Fibroblast of lung (primary cell): ENCODE measurements at places on chromosomes 7 and 10.

DNA sequence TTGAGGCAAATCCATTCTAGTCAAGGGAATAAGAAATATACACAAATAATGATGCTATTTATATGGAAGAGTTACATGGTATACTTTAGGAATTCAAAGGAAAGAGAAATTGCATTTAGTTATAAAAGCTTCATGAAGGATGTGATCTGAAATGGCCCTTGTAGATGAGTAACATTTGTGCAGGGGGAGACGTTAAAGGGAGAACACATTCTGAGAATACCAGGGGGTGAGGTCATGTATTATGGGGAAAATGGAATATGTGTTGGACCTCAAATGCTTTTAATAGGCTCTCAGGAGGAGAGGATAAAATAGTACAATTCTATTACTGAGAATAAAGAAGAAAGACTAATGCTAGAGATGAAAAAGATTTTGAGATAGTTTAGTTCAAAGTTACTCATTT, 122.5 kb upstream of the NOBOX start:
- no peak for DNase-seq

GRCh38 chr7:139332697-139333359, 8.3 kb upstream of the FMC1 start:
- DNase-seq = no peak

DNA sequence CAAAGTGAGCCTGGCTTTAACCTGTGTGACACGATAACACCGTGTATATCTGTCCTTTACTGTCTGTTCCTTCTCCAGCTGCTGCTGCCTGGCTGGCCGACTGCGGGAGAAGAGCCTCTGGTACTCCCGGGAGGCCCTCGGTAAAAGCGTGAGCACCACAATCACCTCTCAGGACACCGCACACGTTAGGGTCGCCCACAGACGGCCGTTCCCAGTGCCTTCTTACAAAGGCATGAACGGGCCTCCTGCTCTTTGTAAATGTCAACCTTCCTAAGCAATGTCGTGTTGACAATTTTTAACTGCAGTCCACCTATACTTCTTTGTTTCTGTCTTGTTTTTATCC, 177.6 kb downstream of the DIP2C start:
- DNase-seq = no peak

GRCh38 chr7:98902523-98902922, 24.2 kb downstream of the TRRAP start:
- DNase-seq = no peak

DNA sequence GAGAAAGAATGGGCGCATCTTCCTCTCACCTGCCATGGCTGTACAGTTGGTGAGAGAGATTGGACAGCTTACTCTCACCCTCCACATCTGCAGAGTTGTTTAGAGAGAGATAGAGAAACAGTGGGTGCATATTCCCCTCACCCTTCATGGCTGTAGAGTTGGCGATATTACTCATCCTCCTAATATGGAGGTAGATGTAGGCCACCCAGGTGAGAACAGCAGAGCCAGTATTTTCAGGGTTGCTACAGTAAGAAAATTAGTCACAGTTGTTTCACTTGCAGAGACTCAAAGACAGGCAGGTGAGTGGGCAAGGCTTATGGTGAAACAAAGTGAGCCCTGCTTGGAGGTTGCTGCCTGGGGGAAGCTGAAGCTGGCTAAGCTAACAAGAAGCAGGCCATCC, 65.0 kb upstream of the PFKP start:
- no peak for DNase-seq

GRCh38 chr7:288671-289101, 1.3 kb upstream of the FOXL3 start:
- no peak for DNase-seq

GRCh38 chr10:3785851-3786271, 852 bp upstream of the KLF6 start:
- DNase-seq = peak; percentile 37

GRCh38 chr7:34991938-34992840, 45.1 kb downstream of the DPY19L1 start:
- peak; percentile 67 for DNase-seq

GRCh38 chr7:142501434-142501833, 243.6 kb upstream of the PRSS58 start:
- DNase-seq = no peak

DNA sequence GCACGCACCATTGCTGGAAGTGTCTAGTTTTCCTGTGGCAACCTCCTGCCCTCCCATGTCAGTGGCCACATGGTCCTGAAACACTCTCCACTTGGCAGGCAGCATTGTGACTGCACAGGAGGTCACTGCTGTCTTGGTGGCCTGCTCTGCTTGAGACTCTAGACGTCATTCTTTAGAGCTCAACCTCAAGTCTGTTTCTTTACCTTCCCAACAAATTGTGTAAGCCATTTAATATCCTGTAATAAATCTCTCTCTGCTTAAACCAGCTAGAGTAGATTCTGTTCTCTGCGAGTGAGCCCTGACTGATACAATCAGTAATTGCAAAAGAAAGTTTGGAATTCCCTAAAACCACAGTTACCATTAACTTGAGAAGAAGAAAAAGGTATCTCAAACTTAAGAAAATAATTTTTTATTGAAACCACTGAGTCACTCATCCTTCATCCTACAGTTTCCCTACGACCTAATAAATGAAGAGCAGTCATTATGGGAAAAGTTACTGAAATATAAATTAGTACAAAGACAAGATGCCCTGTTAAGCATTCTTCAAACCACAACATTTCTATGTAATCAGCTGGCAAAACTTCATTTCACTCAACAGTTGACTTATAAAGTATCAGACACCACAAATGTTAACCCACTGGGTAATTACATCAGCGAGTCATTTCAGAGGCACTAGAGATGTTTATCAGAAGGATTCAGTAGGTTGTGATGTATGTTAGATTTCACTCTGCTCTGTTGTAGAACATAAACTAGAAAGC, 18.0 kb downstream of the SLC25A13 start:
- DNase-seq = peak; percentile 65

GRCh38 chr10:93334901-93335327, 147.2 kb downstream of the MYOF start:
- peak; percentile 72 for DNase-seq

DNA sequence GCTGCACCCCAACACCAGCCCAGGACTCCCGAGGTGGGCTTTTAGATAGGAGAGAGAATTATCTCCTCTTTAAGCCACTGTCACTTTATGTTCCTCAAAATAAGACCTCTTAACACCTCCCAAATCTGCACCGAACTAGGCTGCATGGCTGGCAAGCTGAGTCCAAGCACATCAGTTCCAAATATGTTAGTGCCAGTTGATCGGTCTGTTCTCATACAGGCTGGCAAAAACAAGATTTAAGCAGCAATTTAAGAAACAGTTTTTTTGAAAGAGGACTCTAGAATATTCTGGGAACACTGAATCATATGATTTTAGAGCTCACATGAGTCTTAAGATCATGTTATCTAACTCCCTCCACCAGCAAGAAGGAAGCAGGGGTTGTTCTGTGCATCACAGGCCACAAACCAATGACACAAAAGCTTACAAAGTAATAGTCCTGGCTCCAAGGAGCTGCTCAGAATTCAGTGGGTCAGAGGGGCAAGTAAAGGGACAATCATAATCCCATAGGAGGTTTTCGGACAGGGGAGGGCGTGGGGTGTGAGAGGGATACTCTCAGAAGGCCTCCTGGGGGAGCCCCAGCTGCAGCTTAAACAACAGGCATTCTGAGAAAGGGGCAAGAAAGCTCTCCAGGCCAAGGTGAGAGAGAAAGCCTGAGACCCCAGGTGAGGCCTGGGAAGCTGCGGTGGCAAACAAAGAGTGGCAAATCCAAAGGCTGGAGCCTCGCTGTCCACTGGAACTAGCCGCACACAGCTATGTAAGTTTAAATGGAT, 7.1 kb downstream of the COBL start:
- no peak for DNase-seq

- DNase-seq = peak; percentile 57
Observed at GRCh38 chr10:96395931-96396877, 37.4 kb upstream of the OPALIN start.

GRCh38 chr10:31678575-31679516, 249.8 kb downstream of the ARHGAP12 start:
- no peak for DNase-seq
